ENCODE measurements at places on chromosomes 4 and X. TPM values are rescaled to one million over a fixed set of nuclear protein-coding genes. Genes with fewer than 3 reads are reported as not detected.

FAM9C gene
- total RNA-seq: not detected

MAGEC3 gene
- not detected for total RNA-seq

IL21 gene
- not detected for total RNA-seq

FAM184B gene
- total RNA-seq: 0.01 TPM

CT83 gene
- not detected for total RNA-seq

RAI2 gene
- total RNA-seq: 0.17 TPM

CXCL1 gene
- 6.2 TPM for total RNA-seq

MUC7 gene
- not detected for total RNA-seq

NAP1L2 gene
- 0.94 TPM for total RNA-seq

TMEM271 gene
- total RNA-seq: not detected

RBM47 gene
- 29.2 TPM for total RNA-seq

HCFC1 gene
- total RNA-seq: 35.4 TPM

SLC16A2 gene
- 17.4 TPM for total RNA-seq

MAGEA1 gene
- 0.12 TPM for total RNA-seq

HMGN5 gene
- total RNA-seq: 2.1 TPM

MGARP gene
- 0.79 TPM for total RNA-seq

HEPH gene
- total RNA-seq: not detected

UGDH gene
- total RNA-seq: 157 TPM

GABRG1 gene
- not detected for total RNA-seq

ZIC3 gene
- total RNA-seq: not detected

FRMD7 gene
- not detected for total RNA-seq

PPEF2 gene
- total RNA-seq: not detected

STAP1 gene
- total RNA-seq: not detected

WDR1 gene
- 220 TPM for total RNA-seq

PNMA3 gene
- 0.22 TPM for total RNA-seq

PLAC8 gene
- 1.2 TPM for total RNA-seq

DRD5 gene
- not detected for total RNA-seq

SHROOM2 gene
- 0.97 TPM for total RNA-seq

LUZP4 gene
- not detected for total RNA-seq

WAS gene
- 0.52 TPM for total RNA-seq

KLB gene
- 0.14 TPM for total RNA-seq

SYP gene
- total RNA-seq: 2.9 TPM

BMPR1B gene
- 4.3 TPM for total RNA-seq

NCAPG gene
- 22.0 TPM for total RNA-seq

FREM3 gene
- not detected for total RNA-seq

LNX1 gene
- 0.06 TPM for total RNA-seq

S100P gene
- 184 TPM for total RNA-seq

WNK3 gene
- total RNA-seq: 0.11 TPM

KLF8 gene
- not detected for total RNA-seq

F8A2 gene
- not detected for total RNA-seq

ADH1A gene
- total RNA-seq: not detected

CT45A2 gene
- total RNA-seq: not detected

ZMAT1 gene
- 0.06 TPM for total RNA-seq

NDST4 gene
- total RNA-seq: not detected

HNRNPH2 gene
- 56.8 TPM for total RNA-seq

FGFBP1 gene
- 2.6 TPM for total RNA-seq

FAT1 gene
- 125 TPM for total RNA-seq

SHOX gene
- total RNA-seq: 0.02 TPM

CDKL5 gene
- 6.7 TPM for total RNA-seq

SSX2 gene
- not detected for total RNA-seq

RENBP gene
- 0.13 TPM for total RNA-seq

TEX13B gene
- total RNA-seq: not detected

TMEM31 gene
- total RNA-seq: not detected

SLC39A8 gene
- 10.3 TPM for total RNA-seq

JAKMIP1 gene
- not detected for total RNA-seq

CDX4 gene
- not detected for total RNA-seq

TKTL1 gene
- 0.07 TPM for total RNA-seq

MAGEE1 gene
- 4.8 TPM for total RNA-seq
